ENCODE measurements at places on chromosomes 6 and 20.

- DNase-seq = no peak
Observed at GRCh38 chr20:48049641-48050040, 264.4 kb upstream of the SULF2 start.

DNA sequence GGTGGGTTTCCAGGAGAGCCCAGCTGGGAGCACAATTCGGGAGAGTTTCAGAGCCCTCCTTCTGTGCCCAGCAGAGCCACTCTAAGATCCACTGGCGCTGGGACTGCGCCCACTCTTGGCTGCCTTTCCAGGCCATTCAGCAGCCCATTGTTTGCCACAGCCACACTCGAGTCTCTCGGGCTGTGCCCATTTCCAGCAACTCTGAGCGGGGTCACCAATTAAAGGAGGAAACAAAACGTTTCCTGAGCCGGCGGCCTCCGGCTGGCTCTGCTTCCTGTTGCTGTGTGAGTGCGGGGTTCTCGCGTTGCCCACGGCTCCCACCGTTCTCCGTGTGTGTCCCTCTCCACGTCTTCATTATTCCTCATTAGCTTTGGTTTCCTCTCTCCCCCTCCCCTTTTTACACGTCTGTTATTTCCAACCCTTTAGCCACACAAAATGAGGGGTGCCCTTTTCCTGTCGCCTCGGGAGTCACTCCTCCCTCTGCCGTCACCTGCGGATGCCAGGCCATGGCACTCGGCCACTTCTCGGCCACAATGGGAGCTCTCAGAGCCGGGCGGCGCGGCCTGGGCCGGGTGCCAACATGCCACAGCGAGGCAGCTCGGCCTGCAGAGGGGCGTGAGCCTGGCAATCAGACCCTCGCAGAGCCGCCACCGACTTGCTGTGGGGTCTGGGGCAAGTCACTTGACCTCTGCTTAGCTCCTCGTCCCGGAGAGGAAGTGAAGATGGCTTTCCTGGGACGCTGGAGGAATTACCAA lies 94.3 kb upstream of the NKX2-2 start:
- DNase-seq = no peak

DNA sequence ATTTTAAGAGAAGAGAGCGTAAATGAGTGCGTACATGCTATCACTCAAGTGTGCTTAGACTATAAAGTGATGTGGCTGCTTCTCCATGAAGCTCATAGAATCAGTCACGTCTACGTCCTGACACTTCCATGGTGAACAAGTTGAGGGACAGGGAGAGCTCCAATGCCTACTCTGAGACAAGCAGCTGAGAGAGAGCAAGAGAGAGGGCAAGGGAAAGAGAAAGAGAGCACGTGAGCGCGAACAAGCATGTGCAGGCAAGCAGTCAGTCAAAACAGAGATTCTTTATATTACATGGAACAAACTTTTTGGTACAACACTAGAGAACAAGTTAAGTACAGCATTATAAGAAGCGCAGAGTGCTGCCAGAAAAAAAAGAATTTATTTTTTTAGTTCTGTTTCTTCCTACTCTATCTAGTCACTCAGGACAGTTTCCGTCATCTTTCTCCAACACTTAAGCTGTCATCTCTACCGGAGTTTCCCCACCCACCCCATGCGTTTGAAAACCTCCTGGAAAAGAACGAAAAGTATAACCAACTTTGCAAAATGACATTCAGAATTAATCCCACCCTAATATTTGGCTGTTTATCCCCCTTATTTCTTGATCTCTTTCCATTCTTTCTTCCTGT lies 61.8 kb downstream of the EPB41L2 start:
- no peak for DNase-seq

DNA sequence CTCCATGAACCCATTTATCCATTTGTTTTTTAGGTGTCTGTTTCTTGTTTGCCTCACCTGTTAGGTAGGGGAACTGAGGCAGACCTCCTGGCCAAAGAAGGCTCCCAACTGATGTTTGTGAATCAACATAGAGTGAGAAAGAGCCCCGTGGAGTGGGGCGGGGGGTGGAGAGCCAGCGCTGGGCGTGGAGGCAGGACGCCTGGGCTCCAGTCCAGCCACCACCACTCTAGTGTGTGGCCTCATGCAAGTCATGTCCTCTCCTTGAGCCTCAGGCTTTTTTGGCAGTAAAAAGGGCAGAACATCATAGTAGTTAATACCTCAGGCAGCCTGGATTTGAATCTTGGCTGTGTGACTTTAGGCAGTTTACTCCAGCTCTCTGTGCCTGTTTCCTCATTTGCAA lies 42.2 kb upstream of the SCRT2 start:
- DNase-seq = no peak
